ENCODE measurements at places on chromosomes 5 and 9.

DNA sequence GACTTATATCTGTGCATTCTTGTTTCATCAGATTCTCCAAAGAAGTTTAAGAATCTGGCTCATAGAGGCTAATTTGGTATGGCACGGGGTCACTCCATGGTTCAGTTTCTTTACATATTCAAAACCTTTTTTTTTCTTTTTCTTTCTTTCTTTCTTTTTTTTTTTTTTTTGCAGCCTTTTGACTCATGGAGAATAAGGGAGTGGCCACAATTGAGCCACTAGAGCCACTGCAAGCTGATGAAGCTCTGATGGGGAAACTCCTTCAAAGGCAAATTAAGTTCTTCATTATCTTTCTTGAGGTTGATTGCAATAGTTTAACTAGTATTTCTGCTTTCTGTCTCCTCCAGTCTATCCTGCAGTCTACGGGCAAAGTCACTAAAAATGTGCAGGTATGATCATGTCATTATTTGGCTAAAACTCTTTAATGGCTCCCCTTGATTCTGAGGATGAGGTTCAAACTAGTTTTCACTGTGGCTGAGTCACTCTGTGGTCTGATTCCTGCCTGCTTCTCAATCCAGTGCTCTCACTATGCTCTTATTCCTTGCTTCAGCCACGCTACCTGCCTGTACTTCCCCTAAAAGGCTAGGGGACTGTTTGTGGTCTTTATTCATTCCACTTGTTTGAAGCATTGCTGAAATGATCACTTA, 93.5 kb upstream of the RIOK2 start:
- no peak for DNase-seq

DNA sequence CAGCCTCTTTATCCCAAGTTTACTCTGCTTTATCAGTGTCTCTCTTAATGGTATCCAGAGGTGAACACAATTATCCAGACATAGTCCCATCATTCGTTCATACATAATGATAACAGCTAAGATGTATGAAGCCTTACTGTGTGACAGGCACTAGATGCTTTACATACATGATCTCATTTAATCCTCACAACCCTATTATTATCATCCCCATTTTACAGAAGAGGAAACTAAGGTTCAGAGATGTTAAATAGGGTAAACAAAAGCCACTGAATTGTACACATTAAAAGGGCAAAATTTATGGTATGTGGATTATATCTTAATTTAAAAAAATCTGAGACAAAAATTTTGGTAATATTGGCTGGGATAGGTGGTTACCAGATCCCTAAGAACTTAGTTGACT, 124.1 kb upstream of the TBC1D2 start:
- no peak for DNase-seq

DNA sequence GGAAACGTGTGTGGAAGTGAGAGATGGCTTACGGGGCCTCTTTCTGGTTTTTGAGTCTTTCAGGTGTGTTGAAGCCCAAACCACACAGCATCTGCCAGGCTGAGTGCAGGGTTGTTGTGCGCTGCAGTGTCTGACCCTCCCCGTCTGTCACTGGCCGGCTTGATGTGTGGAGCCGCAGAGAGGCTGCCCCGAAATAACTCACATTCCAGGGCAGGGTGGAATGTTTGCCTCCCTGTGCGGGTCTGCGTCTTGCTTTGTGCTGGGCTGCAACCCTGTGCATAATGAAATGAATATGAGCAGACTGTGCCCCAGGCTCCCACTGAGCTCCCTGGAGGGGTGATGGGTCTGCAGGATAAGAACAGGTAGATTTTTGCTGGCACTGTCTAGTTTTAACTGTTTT, 9.9 kb upstream of the PLEKHG4B start:
- no peak for DNase-seq

GRCh38 chr9:8331507-8332330, 532.1 kb upstream of the DMAC1 start:
- no peak for DNase-seq

GRCh38 chr5:83662558-83662957, 58.1 kb downstream of the HAPLN1 start:
- no peak for DNase-seq

DNA sequence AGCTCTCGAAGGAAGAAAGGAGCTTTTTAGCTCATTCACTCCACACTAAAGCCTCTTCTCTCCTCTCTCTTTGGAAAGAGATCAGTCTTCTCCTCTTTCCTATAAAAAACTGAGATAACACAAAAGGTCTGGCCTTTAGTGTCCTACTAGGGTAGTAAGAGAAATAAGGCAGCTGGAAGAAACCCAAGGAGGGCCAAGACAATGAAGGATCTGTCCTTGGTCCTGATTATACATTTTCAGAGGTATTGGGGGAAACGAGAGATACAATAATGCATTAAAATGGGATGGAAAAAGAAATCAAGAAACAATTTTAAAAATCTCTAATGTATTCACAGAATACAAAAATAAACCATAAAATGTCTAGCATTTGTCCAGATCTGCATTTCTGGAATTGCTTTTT, 184.0 kb downstream of the SLF1 start:
- no peak for DNase-seq

GRCh38 chr5:99020698-99021048, 91.9 kb upstream of the CHD1 start:
- DNase-seq, result no peak

- peak; percentile 32 for DNase-seq
Observed at GRCh38 chr5:32504329-32504988, 59.9 kb upstream of the ZFR start.
